ENCODE measurements at places on chromosomes 13 and 19. TPM values are rescaled to one million over a fixed set of nuclear protein-coding genes. Genes with fewer than 3 reads are reported as not detected.

GRCh38 chr13:94988654-94989053 lies 276.3 kb upstream of the SOX21 start:
- no peak for DNase-seq

DNA sequence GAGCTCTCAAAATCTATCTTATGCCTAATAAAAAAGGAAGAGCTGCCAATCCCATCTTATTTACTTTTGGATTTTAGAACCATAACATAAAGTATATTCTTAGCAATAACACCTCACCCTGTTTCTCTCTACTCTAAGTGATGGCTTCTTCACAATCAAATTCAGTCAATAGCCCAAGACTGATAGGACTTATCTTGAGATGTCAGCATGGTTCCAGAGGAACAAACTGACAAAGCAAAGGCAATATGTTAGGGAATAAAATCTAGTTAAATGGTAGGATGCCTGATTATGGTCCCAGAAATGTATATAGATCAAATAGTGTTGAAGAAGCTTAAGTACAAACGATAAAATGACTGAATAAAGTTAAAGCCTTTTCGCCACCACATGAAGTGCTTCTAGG lies 36.3 kb downstream of the DACH1 start:
- no peak for DNase-seq

DNA sequence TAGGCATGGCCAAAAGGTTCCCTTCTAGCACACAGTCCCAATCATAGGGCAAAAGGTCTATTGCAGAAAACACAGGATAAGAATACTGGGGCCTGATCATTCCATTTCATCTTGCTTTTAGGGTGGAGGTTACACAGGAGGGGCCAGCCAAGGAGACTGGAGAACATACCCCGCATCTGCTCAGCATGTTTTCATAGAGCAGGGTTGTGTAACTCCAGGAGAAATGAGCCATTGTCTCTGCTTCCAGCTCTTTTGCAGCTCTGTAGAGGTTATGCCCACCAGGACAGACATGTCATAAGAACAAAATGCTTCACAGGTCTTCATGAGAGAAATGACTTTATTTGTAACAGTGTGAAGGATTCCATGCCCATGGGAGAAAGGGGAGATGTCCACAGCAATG lies 742.8 kb downstream of the DACH1 start:
- no peak for DNase-seq

GRCh38 chr19:29273000-29273640 lies 60.2 kb upstream of the UQCRFS1 start:
- DNase-seq: no peak

GRCh38 chr19:38975214-38975860 lies at the start of gene FBXO17:
Gene FBXO17 (minus strand): TSS chr19:38975742. CDS start chr19:38950319, 25,423 bp downstream.
- peak; percentile 69 for DNase-seq

ZNF284 gene
- polyA plus RNA-seq: 2.5 TPM

- no peak for DNase-seq
Observed at GRCh38 chr13:75365724-75366173, 116.2 kb downstream of the TBC1D4 start.

- DNase-seq: no peak
Observed at GRCh38 chr19:34766386-34766785, 6.6 kb downstream of the ZNF599 start.

CTXN1 gene
- polyA plus RNA-seq: 5.7 TPM

DNA sequence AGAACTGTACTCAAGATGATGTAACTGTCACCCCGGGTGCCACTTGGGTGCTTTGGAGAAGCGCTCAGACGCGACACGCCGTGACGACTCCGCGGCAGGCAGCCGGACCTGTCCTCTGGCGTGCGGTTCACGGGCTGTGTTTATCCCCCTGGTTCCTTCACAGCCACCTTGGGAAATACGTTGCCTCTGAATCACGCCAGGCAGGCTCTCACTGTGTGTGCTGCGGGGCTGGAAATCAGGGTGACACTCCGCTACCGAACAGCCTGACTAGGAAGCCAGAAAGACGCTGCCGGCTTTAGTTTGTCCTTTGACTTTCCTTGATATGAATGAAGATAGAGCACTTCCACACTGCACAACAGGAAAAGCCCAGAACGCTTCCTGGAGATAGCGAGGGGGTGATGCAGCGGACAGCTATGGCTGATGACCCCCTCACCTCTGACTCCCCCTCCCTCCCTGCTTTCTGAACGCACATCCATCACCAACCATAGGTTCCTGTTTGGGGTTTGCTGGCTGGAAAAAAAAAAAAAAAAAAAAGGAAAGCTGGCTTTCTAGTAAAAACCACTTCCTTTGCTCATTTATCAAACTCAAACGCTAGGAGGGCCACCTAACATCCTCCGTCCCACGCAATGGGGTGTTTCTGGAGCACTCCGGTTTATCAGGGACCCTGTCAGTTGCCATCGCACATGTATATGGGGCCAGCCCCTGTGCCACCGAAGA lies 3.7 kb upstream of the GP6 start:
- no peak for DNase-seq

DNA sequence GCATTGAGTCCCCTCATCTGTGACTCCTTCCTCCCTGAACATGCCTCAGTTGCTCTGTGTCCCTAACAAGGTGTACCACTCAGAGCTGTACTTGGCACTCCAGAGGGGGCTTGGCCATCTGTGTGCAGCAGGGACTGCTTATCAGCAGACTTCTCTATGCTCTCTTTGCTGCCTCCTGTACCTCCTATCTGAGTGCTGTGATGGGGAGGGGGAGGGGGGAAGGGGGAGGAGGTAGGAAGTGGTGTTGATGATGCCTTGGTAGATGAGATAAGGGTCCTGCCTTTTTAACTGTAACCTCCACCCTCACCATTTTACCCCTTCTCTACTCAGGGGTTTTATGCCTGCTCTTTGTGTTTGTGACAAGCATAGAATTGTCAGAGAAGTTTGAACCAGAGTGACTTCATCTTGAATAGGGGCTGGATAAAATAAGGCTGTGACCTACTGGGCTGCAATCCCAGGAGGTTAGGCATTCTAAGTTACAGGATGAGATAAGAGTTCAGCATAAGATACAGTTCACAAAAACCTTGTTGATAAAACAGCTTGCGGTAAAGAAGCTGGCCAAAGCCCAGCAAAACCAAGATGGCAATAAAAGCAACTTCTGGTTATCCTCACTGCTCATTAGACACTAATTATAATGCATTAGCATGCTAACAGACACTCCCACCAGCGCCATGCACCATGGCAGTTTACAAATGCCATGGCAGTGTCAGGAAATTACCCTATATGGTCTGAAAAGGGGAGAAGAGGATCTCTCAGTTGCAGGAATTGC lies 13.2 kb downstream of the PCDH8 start:
- DNase-seq: no peak

RFPL4AL1 gene
- 1.3 TPM for polyA plus RNA-seq

CDX2 gene
- polyA plus RNA-seq: not detected

- DNase-seq: no peak
Observed at GRCh38 chr19:6475321-6476108, 6.1 kb downstream of the DENND1C start.

DNA sequence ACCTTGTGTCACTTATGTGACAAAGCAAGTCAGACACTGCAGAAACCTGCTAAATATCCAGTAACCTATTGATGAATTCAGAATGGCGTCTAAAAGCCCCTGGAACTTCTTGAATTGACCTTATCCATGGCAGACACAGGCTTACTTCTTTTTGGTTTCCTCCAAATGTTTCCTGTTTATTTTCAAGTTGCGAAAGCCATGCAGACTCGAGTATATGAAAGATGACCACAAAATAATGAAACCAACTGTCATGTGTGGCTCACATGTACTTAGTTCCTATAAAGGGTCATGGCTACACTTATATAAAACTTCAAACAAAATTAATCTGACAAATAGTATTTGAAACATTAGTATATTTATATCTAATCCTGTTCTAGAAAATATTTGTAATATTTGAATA lies 113.1 kb upstream of the FNDC3A start:
- DNase-seq: no peak

Data from muscle of arm (tissue), 14 donors.